ENCODE measurements at places on chromosomes 6 and 20.
A peak's percentile ranks its signal among the peaks of the same experiment; 100 is the strongest.

- no peak for DNase-seq
Measured at GRCh38 chr6:701700-702479, 9.0 kb upstream of the EXOC2 start.

DNA sequence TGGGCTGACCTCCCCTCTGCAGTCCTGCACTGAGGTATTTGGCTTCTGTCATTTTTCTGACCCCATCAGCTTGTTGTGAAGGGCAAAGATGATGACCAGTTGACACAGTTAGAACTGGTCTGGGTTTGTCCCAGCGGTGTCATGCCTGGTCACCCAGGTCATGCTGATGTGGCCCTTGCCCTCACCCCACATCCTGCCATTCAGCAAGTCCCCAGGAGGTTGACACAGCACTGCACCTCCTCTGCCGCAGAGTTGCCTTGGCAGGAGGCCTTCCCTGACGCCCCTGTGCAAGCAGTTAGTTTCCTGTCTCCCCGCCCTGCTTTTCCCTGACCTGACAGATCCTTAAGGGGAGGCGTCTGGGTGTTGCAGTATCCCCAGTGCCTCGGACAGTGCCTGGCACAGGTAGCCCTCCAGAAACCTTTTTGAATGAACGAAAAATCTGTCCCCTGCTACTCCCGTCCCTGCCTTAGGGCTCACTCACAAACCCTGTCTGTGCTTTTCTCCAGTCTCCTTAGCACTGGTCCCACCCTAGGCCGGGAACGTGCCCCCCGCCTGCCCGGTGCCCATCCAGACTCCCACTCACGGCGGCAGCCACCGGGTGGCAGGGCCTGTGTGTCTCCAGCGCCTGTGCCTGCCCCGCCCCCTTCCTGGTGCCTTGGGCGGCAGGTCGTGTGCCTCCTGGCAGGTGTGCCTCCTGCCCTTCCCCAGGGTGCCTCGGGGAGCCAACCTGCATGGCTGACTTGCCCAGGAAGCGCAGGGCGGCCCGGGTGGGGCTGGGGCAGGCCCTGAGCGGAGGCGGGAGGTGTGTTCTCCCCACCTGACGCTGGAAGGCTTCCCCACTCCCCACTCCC is 146.3 kb upstream of the RNF24 start:
- no peak for DNase-seq

GRCh38 chr6:127468936-127469335 is 9.7 kb upstream of the KIAA0408 start:
- no peak for DNase-seq

GRCh38 chr20:63577317-63577894 is 3.4 kb upstream of the HELZ2 start:
- DNase-seq: no peak

GRCh38 chr20:4073852-4074741 is 58.7 kb upstream of the RNF24 start:
- DNase-seq: no peak

- no peak for DNase-seq
Measured at GRCh38 chr20:4459081-4459480, 262.6 kb upstream of the PRND start.

GRCh38 chr6:149201068-149201655 is 116.3 kb upstream of the TAB2 start:
- no peak for DNase-seq

GRCh38 chr20:17972121-17972520 is 3.3 kb downstream of the MGME1 start:
- DNase-seq: no peak

GRCh38 chr6:139587469-139587868 is 213.0 kb upstream of the CITED2 start:
- no peak for DNase-seq

DNA sequence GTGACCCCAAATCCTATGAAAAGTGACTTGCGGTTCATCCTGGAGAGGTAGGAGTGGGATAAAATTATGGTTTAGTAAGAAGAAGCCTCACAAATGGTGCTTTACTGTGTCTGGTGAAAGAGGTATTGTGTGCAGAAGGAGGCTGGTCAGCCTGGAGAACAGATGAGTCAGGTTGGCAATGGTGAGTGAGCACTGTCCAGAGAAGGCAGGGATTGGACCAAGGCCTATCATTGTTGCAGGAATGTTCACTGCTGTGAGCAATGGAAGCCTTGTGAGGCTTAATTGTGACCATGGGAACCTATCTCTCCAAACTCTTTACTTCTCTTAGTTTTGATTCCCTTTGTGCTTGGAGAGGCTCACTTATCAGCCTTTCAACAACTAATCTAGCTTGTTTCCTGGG is 89.0 kb upstream of the KCNK16 start:
- no peak for DNase-seq

GRCh38 chr6:93327857-93328256 is 91.5 kb downstream of the EPHA7 start:
- DNase-seq: no peak

DNA sequence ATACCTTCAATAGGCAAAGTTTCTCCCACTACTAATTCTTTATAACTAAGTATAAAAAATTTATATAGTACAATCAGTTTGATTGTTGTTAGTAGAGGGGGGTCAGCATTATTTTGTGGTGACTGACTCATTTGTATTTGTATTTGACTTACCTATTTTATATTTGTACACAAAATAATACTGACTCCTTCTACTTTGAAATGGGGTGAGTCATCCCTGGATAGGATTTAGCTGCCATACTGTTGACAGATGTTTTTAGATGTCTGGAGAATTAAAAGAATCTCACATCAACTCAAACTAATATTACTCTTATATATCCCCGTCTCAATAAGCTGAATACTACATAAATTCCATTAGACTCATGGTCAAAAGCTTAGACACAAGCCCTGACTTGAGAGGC is 114.9 kb downstream of the FRK start:
- no peak for DNase-seq

DNA sequence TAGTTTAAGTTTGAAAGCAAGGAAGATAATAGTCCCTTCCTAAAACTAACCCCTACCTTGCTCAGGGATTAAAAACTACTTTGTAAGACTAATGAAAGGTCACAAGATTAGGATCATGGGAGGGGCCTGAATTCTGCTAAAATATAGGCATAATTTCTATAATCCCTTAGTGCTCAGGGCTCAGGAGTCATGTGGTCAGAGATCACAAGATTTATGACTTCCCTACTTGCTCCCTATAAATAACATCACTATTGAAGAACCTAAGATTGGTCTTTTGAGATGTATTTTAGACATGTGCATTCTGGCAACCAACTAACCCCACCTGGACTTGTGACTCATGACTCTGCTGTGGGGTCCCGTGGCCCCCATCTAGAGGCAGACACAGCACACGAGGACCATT is 81.1 kb downstream of the STMND1 start:
- no peak for DNase-seq

DNA sequence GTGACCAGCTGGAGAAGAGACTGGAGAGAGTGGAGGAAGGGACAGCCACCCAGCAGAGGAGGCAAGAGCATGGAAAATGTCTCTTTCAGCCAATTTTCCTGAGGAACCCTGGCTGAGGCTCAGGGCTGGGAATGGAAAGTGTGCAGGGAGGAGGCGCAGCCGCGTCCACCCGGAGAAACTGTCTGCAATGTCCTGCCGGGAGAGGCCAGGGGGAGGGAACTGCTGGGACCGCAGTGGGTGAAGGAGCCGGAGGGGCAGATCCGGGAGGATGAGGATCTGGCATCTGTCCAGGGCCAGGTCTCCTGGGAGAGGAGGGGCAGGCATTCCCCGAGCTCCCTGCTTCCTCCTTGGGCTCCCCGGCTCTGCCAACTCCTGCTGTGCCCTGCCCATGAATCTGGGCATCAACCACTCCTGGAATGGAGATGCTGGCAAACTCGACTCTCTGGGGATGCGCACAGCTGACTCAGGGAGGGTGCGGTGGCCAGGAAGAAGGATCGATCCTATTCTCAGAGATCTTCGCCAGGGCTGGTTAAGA is 17.4 kb upstream of the HM13 start:
- peak; percentile 89 for DNase-seq

GRCh38 chr20:43731469-43731868 is 4.7 kb upstream of the GTSF1L start:
- DNase-seq: no peak

- no peak for DNase-seq
Measured at GRCh38 chr6:4671587-4672115, 104.6 kb upstream of the CDYL start.

DNA sequence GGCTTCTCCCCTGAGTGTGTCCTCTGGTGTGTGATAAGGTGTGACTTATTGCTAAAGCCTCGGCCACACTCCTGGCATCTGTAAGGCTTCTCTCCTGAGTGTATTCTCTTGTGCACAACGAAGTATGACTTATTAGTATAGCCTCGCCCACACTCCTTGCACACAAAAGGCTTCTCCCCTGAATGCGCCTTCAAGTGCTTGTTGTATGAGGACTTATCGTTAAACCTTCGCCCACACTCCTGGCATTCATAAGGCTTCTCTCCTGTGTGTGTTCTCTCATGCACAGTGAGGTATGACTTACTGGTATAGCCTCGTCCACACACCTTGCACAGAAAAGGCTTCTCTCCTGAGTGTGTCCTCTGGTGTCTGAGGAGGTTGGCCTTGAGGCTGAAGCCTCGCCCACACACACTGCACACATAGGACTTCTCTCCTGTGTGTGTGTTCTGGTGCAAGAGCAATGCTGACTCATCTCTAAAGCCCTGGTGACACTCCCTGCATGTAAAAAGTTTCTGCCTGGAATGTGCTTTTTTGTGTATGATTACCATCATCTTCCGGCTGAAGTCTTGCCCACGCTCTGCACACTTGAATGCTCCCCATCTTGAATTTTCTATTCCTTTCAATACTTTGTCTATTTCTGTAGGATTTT is 20.4 kb downstream of the ZNF337 start:
- DNase-seq: no peak

- no peak for DNase-seq
Measured at GRCh38 chr6:43835872-43836419, 65.9 kb downstream of the VEGFA start.

DNA sequence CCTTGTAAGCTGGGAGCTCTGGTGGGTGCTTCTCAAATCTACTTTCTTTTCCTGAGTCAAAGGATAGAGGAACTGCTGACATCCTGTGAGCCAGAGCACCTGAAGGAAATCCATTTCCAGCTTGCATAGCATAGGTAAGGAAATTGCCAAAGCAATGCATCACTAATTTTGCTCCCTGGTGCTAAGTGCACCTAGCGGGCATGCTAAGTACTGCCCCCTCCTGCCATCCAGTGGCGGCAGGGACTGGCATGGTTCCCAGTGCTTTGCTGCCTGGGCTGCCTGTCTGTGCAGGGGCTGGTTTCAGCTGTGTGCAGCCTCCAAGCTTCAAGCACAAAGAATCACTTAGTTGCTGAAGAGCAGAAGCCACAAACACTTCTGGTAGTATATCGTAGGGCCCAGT is 63.9 kb downstream of the FARS2 start:
- DNase-seq: no peak

DNA sequence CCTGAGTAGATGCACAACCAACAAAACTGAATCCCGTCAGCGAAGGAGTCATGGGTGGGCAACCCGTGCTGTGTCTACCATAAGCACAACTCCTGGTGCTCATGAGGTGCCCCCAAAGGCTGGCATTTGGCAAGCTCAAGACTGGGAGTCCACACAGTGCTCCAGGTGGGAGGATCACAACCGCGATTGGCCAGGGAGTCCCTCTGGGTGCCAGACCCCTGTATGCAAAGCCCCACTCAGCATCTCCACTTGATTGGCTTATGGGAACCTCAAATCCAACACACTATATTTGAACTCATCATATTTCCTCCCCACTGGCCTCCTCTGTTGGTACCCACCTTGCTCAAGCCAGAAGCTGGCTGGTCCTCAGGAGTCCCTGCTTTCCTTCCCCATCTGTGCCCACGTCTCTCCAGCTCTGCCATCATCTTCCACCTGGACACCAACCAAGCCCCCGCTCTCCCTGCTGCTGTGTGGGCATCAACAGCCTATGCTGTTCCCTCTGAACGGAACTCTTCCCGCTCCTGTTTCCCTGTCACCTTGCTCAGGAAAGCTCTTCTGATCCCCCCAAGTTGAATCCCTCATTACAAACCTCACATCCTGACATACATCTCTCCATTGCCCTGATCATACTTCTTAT is 142.3 kb upstream of the PTPN1 start:
- DNase-seq: no peak

DNA sequence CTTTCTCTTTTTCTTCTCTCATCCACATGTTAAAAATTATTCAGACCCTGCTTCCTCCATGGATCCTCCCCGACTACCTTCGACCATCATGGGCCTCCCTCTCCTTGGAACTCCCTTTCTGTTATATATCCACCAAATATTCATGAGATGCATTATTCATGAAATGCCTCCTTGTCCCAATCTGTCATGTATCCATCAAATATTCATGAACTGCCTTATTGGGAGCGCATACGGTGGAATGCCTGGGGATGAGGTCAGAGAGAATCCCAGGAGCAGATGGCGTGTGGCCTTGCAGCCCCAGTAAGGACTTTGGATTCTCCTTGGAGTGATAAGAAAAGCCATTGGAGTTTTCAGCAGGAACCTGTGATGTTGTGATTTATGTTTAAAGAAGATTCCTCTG is 97.0 kb downstream of the NRN1 start:
- DNase-seq: no peak

GRCh38 chr20:1945660-1946059 is 48.2 kb downstream of the PDYN start:
- DNase-seq: peak; percentile 26

DNA sequence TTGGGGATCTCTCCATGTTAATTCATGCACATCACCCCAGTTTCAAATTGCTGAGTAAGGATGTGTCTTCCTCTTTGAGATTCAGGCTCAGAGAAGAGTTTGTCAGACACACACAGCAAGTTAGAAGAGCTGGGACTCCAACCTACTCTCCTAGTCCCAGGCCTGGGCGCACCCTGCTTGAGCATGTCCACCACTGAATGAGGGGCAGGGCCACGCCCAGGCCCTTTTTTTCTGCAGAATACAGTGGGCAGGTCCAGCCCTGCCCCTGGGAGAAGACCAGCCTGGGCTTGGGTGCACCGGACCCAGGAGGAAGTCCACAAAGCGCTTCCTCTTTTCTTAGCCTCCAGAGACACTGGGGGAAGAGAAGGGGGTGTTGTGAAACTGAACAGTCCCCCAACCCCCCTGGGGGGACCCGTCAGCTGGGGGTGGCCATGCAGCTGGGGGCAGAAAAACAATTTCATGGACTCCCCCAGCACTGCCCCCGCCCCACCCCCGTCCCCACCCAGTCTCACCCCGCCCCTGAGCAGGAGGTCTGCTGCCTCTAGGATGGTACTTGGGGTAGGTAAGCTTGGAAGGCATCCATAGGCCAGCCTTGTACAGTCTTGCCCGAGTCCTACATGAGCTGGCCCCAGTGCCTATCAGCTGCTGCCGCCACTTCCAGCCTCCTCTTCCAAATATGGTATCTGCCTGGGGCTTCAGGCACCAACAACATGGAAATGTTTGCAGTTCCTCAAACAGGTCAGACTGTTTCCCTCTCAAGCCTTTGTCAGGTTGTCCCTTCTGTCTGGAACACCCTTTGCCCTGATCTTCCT is 11.7 kb upstream of the HCK start:
- no peak for DNase-seq

DNA sequence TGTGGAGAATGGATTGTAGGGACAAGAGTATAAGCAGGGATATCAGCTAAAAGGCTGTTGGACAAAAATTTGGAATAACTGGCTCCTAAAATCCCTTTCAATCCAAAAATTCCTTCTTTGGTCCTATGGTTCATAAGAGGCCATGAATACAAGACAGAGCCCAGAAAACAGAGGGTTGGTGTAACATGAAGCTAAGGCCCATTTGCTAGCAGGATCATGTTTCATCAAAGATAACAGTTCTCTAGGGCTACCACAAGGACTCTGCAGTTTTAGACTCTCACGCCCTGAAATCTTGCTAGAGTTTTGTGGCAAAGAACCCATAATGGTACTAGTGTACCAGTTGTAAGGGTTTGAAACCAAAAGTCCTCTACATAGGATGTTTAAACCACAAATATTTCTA is 327.8 kb upstream of the TBX18 start:
- DNase-seq: no peak

Data from cardiac septum (tissue), 1 donor.